SW480 (cell line): ENCODE measurements at places on chromosomes 6 and 20.
A peak's percentile ranks its signal among the peaks of the same experiment; 100 is the strongest.

DNA sequence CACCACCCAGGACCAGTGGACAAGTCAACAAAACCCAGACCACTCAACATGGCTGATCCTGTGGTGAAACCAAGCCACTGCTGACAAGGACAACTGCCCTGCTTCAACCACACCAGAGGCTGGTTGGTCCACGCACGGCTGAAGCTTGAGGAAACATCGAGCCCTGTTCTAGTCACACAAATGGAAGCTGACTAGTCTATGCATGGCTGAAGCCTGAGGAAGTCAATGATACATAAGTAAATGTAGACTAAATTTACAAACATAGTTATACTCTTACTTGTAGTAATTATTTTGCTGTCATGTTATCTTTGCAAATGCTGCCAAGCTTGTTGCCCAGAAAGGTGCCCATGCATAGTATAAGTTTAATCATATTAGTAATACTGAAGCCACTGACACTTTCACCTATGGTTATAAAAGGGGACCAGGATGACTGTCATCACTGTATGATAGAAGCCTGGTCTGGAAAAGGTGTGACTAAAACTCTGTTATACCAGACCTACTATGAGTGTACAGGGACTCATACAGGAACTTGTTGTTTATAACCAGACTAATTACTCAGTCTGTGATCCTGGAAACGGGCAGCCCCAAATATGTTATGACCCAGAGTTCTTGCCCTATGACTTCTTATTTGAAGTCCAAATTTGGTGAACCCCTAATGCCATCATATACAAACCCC is 5.6 kb downstream of the IL22RA2 start:
- DNase-seq = no peak

DNA sequence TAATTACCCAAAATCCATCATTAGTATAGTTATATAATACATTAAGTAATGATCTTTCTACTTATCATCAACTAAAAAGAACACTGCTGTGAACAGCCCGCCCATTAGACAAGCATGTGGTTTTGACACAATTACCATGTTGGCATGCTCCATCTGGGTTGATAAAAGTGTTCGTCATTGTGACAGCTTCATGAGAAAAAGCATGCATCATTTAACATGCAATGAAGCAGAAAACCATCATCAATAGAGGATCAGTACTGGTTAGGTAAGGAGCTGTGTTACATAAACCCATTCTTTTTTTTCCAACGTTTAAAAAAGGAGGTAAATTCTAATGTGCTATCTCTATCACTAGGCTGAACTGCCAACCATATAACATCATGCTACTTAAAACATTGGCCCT is 101.9 kb downstream of the EPB41L2 start:
- no peak for DNase-seq

GRCh38 chr6:100105138-100105537 is 111.1 kb upstream of the MCHR2 start:
- no peak for DNase-seq

GRCh38 chr6:142485256-142485655 is 183.4 kb downstream of the ADGRG6 start:
- no peak for DNase-seq

DNA sequence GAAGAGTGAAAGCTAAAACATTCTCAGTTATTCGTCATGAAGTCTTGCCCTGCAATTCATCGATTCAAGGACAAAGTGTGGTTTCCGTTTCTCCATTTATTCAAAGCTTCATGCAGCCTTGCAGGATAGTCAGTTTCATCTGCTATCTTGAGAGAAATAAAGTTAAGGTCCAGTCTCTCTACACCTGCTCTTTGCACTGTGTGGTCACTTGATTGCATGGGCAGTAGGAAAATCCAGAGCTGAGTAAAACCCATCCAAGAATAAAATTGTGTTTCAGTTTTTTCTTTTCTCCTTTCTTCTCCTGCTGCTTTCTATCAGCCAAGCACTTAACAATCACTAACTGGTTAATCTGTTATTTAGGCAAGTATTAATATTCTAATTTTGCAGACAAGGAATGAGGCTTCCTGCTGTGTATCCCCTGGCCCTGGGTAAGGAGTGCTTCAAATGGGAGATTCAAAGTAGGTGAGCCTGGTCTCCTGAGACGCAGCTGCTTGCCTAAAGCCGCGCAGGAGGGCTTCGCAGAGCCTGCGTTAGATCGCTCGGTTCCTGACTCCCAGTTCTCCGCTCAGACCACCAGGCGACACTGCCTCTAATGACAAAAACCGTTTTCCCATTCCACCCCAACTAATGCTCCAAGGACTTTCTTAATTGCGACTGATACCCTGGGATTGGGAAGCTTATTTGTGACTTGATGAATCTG is 808.3 kb downstream of the TFAP2A start:
- no peak for DNase-seq

- no peak for DNase-seq
Measured at GRCh38 chr20:44792796-44793195, 17.6 kb downstream of the RIMS4 start.

GRCh38 chr6:156517088-156517487 is 260.1 kb upstream of the ARID1B start:
- no peak for DNase-seq

GRCh38 chr20:56957737-56958553 is 308.5 kb downstream of the BMP7 start:
- no peak for DNase-seq

GRCh38 chr6:115982453-115982852 is 78.2 kb downstream of the FRK start:
- DNase-seq = no peak

DNA sequence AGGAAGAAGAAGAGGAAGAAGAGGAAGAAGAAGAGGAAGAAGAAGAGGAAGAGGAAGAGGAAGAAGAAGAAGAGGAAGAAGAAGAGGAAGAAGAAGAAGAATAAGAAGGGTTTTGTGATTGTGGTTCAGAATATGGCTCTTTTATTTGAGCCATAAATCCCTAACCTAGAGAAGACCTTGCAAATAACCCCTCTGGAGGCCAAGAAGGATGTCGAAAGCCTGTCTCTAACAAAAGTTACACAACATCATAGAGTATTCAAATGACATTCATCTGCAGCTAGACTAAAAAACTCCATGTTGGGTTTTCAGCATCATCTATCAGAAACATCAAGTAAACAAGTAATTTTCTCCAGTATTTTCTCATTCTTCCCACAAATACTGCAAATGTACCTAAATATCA is 100.9 kb downstream of the RNASET2 start:
- no peak for DNase-seq

DNA sequence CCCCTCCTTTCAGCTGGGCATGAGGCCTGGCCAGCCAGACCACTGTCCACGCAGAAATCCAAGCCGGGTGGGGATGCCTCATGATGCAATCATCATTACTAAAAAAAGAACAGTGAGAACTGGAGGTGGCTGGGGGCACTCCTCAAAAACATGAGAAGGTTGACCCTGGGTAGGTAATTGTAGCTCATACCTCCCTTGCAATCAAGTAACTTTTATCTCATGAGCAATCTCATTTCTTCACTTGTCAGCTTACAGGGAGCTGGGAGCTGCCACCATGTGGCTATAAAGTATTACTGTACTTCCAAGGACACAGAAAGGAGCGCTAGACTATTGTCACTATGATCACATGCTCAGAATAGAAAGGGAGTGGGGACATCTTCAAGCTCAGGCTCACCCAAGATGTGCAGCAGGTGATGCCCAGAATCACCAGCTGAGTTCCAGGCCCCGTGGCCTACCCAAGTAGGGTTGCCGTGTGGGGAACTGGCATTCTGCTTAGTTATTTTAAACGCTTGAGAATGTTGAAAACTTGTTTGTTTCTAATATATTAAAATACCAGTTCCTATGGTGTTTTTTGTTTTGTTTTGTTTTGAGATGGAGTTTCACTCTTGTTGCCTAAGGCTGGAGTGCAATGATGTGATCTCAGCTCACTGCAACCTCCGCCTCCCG is 3.0 kb upstream of the CDH26 start:
- DNase-seq = peak; percentile 63

- no peak for DNase-seq
Measured at GRCh38 chr20:57791178-57791962, 81.6 kb upstream of the PMEPA1 start.

GRCh38 chr6:41071501-41071922 is 644 bp downstream of the OARD1 start:
- DNase-seq = no peak

GRCh38 chr6:79157961-79158644 is 76.4 kb downstream of the HMGN3 start:
- no peak for DNase-seq

GRCh38 chr6:121780325-121781321 is 345.2 kb downstream of the GJA1 start:
- DNase-seq = no peak

GRCh38 chr6:7311917-7312615 is 933 bp downstream of the SSR1 start:
- DNase-seq = peak; percentile 18

GRCh38 chr6:157460182-157460999 is 79.4 kb downstream of the ZDHHC14 start:
- DNase-seq = no peak

DNA sequence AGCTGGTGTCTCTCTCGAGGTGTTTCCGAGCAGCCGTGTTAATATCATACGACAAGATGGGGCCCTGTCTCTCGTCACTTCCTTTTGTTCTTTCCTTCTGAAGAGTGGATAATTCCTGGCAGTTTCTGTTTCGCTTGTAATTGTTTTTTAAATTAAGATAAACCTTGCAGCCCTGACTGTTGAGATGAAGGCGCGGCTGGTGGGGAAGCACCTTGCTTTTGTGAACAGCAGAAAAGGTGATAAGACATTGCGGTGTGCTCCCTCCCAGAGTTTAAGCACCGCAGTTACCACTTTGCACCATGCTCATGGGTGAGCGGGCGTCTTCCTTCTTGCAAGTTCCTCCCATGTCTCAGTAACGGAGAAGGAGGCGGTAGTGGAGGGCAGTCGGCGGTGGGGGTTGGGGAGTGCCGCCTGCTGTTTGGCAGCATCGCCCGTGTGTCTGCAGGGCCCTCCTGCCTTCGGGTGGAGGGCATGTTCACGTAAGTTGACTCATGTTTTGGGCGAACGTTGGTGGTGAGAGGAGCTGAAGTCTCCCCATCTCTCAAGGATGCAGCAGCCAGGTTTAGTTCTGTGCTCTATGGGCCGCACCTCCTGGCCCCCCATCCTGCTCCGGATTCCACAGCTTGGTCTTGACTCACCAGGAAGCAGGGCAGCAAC is 345.9 kb downstream of the TAF4 start:
- no peak for DNase-seq

DNA sequence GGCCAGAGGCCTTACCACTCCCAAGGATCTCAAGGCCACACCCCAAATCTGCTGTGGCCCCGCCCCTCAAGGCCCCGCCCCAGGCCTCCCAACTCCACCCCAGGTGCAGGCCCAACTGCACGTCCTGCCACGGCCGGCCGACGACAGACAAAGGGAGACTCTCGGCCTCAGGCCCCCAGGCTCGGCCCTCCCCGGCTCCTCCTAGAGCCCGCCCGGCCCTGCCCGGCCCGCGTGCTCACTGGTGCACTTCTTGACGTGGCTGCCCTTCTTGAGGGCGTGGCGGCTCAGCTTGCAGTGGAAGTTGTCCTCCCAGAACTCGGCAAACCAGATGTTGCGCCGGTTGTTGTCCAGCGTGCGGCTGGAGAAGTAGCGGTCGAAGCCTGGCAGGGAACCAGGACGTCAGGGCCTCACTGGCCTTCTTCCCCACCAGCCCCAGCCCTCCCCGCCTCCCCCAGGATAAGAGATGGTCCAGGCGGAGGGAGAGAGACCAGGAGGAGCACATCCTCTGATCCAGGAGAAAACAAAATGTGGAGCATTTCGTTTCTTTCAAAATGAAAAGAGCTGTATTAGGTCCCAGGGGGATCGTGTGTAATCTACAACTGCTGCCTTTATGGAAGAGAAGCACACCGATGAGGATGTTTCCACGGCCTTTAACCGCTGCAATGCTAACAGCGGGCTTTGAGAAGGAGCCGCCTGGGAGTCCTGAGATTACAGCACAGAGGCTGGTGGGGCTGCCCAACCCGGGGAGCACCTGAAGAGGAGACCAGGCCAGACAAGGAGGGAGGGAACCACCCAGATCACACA is 89.4 kb downstream of the GRM4 start:
- DNase-seq = no peak

GRCh38 chr6:168343239-168344150 is 23.9 kb upstream of the DACT2 start:
- no peak for DNase-seq

GRCh38 chr20:57996936-57997890 is 231.2 kb downstream of the ANKRD60 start:
- no peak for DNase-seq
